ELF-1 (cell line): ENCODE measurements at places on chromosomes 16 and 17.
A peak's percentile ranks its signal among the peaks of the same experiment; 100 is the strongest.

DNA sequence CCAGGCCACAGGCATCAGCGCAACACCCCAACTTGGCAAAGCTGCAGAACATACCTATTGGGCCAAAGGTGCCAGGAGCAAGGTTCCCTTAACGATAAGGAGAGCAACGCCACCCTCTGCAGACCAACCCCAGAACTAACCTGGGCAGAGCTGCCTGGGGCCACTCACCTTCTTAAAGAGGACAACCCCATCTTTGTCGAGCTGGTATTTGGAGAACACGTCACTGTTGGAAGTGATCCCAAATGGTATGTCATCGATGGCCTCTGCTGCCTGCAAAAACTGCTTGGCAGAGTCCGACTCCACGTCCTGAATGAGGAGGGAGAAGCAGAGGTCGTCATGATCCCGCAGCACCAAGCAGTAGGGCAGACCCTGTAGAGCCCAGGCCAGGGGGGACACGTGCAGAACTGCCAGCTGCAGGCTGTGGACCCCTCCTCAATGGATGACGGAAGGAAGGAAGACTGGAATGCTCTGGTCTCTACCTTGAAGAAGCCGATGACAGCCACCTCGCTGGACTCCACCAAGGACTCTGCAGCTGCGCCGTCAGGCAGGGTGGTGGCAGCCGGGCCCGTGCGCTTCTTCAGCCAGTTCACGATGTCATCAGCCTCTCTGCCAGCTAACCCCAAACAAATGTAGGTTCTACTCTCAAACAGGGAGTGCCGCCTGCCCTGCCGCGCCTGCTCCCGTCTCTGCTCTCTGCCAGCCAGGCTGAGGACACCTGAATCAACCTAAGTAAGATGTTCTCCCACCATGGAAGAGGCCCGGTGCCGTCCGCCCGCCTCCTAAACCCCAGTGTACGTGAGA, 5.2 kb downstream of the P4HB start:
- no peak for DNase-seq

GRCh38 chr16:31219154-31219741, 2.3 kb upstream of the PYDC1 start:
- DNase-seq: no peak

GRCh38 chr17:29593591-29594518, 923 bp downstream of the ANKRD13B start:
- peak; percentile 74 for DNase-seq

GRCh38 chr17:1783834-1784611, 22.2 kb downstream of the SERPINF1 start:
- peak; percentile 57 for DNase-seq

DNA sequence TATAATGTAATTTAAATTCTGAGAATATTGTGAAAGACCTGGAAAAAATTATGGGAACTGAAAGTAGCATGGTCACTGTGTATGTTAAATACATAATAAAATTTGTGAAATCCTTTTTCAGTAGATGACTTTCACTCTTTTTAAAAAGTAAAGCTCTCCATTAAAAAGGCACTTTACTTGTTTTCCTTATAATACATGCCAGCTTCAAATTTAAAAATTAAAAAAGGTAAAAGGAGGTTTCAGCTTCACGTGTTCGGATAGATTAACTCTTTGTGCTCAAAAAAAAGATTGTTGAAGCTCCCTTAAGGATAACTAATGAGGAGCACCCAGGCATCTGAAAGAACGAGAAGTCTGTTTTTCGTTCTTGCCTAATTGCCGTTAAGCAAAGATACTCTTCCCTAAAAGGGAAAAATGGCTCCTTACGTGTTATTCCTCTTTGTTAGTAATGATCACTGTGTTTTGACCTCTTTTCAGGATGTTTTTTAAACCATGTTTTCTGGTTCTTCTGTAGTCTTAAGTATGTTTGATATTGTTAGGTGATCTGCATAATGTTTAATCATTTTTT, 87.8 kb downstream of the TUBD1 start:
- DNase-seq: no peak
